DMS53 (cell line): ENCODE measurements at places on chromosomes 5 and 9.

- DNase-seq: no peak
Measured at GRCh38 chr5:18403941-18404438, 769.7 kb downstream of the TAF11L14 start.

GRCh38 chr5:157677931-157678330 lies 6.6 kb downstream of the C5orf52 start:
- DNase-seq: no peak

DNA sequence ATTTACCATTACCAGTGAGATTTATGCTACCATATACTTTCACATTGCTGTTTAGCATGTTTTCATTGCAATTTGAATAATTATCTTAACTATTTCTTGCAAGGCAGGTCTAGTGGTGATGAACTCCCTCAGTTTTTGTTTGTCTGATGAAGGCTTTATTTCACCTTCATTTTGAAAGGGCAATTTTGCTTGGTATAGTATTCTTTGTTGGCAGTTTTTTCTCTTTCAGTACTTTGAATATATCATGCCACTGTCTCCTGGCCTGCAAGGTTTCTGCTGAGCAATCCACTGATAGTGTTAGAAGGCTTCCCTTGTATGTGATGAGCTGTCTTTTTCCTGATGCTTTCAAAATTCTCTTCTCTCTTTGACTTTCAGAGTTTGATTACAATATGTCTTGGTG lies 188.0 kb downstream of the MARCHF11 start:
- DNase-seq: no peak

DNA sequence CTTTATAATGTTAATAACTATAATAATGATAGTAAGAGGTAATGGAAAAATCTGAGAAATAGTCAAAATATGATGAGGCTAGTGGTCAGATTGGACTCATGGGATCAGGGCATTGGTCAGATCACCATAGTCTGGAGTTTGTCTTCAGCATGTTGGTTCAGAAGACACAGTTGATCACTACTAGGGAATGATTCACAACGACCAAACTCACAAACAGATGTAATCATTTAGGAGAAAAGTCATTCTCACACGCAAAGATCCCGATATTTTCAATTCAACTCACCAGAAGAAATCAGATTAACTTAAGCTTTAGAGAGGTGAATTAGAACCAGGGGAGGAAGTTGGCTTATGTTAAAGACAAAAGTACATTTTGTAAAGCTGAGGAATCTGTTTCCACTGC lies 131.8 kb downstream of the LURAP1L start:
- DNase-seq: no peak

GRCh38 chr9:69499959-69500358 lies 172.2 kb downstream of the APBA1 start:
- DNase-seq: no peak

DNA sequence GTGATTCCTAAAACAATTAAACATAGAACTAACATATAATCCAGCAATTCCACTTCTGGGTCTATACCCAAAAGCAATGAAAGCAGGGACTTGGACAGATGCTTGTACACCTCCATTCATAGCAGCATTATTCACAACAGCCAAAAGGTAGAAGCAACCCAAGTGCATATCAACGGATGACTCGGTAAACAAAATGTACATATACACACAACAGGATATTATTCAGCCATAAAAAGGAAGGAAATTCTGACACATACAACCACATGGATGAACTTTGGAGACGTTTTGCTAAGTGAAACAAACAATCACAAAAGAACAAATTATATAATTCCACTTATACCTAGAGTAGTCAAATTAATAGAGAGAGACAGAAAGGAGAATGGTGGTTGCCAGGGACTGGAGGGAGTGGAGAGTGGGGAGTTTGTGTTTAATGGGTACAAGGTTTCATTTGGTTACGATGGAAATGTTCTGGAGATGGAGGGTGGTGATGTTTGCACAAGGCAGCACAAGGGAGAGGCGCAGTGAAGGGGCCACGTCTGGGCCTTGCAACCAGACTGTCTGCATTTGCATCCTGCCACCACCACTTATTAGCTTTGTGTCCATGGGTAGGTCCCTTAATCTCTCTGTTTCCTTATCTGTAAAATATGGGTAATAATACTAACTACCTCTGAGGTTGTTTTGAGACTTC lies 36.3 kb upstream of the RLN1 start:
- no peak for DNase-seq

DNA sequence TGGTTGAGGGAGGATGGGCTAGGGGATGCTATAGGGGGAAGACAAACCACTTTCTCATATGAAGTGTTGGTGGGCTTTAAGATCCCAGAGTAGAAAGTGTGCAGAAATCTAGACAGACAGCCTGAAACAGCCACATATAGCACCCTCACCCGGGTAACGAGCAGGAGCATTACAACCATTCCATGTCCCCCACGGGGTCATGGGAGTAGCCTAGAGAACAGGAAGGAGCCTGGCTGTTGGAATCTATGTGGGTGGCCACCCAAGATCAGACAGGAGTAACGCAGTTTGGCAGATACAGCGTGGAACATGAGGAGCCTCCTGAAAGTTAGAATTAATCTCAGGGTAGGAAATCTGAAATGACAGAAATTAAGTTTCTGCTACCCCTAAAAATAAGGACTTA lies 146.1 kb upstream of the RAI14 start:
- no peak for DNase-seq
